ENCODE measurements at places on chromosomes 12 and 14.

DNA sequence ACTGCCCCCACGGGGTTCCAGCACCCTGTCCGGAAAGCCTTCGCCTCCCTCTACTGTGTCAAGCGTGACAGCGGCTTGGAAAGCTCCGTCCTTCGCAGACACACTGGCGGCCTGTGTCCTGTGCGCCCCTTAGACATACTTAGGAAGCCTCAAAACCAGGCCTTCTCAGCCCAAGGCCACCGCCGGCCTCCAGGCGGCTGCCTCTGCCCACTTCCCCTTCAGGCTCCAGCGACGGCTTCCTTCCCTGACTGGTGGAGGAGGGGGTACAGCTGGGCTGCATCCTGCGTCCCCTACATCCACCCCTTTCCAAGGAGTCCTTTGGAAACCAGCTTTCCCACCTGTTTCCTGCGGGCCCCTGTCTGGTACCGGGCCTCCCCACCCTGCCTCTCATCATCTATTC is 2.5 kb upstream of the CACNA2D4 start:
- no peak for DNase-seq

DNA sequence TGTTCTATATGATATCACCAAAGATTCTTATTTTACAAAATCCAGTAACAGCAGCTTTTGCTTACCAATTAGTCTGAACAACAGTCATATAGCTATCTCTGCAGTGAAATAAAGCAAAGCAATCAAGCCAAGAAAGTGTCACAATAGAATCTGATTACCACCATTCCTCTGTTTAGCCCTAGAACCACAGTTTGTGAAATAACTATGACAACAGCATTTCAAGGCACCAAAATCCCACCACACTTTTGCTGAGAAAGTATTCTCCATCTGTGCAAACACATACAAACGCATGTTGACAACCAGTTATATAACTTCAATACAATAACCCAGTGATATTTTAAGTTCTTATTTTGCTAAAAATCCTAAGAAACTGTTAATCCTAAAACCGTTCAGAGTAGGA is 7.4 kb downstream of the PPP1R13B start:
- no peak for DNase-seq

GRCh38 chr12:82510386-82510785 is 152.1 kb downstream of the METTL25 start:
- no peak for DNase-seq

DNA sequence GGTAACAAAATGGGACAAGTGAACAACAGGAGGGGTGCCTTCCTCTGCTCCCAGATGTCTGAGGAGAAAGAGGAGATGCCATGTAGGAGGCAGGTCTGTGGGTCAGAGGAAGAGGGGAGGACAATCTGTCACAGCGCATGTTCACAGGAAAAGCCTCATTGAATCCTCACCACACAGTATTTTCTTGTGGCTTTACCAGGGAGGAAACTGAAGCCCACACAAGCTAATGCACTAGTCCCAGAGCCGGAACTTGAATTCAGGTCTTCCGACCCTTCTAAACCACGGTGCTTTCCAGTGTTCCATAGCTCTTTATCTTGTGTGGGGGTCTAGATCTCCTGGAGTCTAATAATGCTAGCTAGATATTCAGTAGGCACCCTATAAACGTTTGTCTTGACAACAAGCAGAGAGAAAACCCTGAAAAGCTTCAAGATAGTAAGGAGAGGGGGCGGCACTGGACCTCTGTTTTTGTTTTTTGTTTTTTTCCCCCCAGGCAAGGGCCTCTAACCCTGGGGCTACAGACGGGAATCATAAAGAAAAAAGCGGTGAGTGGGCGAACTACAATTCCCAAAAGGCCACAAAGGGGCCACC is 371 bp upstream of the SHMT2 start:
- no peak for DNase-seq

DNA sequence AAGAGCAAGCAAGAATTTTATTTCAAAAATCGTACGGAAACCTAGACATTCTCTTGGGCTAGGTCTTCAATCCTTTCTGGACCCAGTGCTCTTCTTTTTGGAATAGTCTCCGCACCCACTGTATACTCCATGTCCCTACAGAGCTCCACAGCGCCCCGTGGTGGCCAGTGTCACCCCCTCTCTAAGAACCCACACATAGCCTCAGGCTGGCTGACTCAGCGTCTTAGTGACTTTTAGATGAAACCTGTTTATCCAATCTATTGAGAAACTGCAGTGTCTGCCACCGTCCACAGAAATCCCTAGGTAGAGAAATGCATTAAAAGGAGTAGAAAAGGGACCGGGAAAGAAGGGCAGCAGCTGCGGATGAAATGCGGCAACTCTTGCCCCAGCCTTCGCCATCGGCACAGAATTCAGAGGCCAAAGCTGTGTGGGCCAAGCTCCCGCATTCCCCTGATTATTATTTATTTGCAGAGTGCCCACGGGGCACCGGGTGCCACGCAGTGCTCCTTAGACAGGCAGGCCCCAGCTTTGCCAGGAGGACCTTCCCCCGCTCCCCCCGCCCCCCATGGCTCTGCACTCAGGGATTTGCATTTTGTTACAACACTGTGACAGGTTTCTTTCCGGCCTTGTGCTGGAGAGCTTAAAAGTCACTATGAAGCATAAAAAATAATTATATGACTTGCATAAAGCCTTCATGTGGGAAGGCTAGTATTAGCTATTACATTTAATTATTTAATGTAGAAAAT is 170.1 kb upstream of the FKBP4 start:
- no peak for DNase-seq

DNA sequence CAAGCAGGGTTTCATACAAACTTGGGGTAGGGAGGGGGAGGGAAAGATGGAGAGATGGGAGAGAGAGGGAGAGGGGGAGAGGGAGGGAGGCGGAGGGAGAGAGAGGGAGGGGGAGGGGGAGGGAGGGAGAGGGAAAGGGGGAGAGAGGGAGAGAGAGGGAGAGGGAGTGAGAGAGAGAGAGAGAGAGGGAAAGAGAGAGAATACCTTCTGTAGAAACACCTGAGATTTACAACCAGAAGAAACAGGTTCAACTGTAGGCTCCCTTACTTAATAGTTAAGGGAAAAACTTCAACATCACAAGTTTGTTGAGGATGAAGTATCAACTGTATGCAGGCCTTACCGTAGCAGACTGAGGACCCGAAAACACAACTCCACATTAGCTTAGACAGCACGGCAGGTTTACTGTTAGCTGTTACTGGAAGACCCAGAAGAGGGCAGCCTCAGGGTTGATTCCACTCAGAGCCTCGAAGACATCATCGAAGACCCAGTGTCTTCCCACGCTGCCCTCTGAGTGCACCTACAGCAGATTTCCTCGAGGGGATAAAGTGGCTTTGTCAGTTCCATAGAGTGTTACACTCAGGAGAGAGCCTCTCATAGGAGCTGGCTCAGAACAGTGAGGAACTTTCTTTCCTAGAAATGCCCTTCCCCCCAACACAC is 72.4 kb downstream of the NT5DC3 start:
- no peak for DNase-seq

DNA sequence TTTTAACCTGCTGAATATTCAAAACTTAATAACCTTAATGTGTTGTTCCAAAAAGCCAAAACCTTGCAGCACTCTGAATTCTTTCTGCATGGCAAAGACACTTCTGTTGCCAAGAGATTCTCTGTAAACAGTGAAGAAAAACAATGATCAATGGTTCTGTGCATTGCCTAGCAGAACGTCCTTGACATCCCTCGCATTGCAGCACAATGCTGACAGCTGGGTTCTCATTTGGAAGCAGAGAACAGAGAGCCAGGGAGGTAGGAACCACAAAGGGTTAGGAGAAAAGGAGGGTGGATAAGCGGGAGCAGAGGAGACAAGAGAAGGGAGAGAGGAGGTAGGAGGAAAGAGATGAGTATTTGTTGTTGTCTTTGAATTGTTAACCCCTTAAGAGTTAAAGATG is 501.1 kb downstream of the NAV3 start:
- no peak for DNase-seq

GRCh38 chr12:46506961-46507360 is 134.4 kb upstream of the SLC38A2 start:
- DNase-seq, result no peak

DNA sequence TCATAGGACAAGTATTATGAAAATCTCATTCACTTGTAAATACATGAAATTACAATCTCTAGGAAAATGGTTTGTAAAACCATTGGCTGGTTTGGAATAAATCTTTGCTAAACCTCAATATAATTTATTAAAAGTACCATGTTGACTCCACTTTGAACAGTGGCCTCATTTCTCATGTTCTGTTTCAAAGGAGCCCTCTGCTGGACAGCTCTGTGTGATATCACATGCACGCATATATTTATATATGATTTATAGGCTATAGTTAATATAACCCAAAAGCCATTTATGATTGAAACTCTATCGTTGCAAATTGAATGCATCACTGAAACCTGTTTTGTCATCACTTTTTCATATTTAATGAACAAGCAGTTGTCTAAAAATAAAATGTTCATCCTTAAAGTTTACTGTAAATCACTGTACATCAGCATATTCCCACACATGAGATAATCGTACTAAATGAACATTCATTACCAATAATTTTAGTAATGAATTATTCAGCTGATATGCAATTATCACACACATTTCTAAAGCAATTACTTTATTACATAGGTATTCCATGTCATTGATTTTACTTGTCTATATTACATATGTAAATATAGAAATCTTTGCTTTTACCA is 493.8 kb downstream of the NPAS3 start:
- DNase-seq, result no peak

DNA sequence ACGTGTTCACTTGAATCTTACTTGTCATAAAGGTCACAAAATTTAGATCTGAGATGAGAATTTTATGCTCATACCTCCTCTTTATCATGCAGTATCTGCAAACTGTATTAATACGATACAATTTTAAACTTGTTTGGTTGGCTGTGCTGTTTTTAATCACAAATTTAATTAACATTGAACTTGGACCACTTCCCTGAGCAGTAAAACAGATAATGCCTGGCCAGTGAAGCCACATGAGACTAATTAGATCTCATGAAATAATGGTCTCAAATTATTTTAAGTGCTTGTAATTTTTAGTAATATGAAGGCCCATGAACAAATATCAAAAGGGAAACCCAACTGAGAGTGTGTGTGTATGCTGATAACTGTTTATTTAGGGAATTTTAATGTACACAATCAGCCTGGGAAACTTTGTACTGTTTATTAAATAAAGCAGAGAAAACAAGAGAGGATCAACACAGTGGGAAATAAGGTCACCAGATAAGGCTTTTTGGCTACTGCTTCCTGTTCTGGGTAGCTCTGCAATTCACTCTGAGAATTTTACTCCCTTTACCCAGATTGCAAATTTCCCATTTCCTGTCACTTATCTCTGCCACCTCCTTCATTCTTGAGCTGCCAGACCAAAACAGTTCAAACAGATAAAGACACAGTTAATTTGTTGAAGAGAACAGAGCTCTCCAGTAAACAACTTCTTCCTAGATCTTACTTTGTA is 61.6 kb upstream of the GNPNAT1 start:
- no peak for DNase-seq

GRCh38 chr12:124259154-124260066 is 35.5 kb upstream of the RFLNA start:
- peak; percentile 87 for DNase-seq
